ENCODE measurements at places on chromosomes 16 and 17. TPM values are rescaled to one million over a fixed set of nuclear protein-coding genes. Genes with fewer than 3 reads are reported as not detected.

GRCh38 chr17:13353590-13353989, 248.1 kb downstream of the HS3ST3A1 start:
- DNase-seq = no peak
- H3K4me3 ChIP-seq = no peak overlapping the region
- no peaks in the 10 kb centered on the region for H3K36me3 ChIP-seq
- no peak overlapping the region for H3K27ac ChIP-seq

SAMD14 gene
- polyA plus RNA-seq = 5.2 TPM

DNA sequence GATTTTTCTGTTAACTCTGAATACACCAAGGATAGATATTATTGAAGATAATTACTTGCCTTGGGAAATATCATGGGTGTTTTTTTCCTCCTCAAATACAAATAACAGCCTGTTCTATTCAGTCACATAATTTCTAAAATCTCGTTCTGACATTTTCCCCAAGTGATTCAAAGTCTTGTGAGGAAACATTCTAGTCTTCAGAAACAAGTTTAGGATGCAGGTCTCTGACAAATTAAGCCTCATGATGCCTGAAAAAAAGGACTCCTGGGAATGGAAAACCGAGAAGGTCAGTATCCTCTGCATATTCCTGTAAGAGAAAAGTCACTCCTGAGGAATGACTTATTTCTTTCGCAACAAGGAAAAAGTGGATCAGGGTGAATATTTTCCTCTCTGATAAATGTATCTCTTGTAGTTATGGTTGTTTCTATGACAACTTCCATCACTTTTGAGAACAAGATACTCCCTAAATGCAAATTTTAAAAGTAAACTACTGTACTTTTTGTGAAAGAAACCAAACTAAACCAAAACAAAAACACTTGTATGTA, 384.6 kb downstream of the CNTNAP4 start:
- no peak overlapping the region for H3K27ac ChIP-seq
- H3K36me3 ChIP-seq = no peaks in the 10 kb centered on the region
- no peaks in the 10 kb centered on the region for H3K4me1 ChIP-seq
- no peaks in the 10 kb centered on the region for H3K27me3 ChIP-seq
- no peak overlapping the region for H3K4me3 ChIP-seq
- DNase-seq = no peak

TMC8 gene
- 1.00 TPM for polyA plus RNA-seq

KRT34 gene
- polyA plus RNA-seq = not detected

C17orf67 gene
- 0.67 TPM for polyA plus RNA-seq

RFWD3 gene
- 56.9 TPM for polyA plus RNA-seq

- no peaks in the 10 kb centered on the region for H3K27me3 ChIP-seq
- no peak overlapping the region for H3K27ac ChIP-seq
- peaks cover 13% of the 10 kb centered on the region for H3K36me3 ChIP-seq
- H3K4me3 ChIP-seq = no peak overlapping the region
Measured at GRCh38 chr17:65551267-65552040, 10.0 kb downstream of the AXIN2 start.

GRCh38 chr16:56307534-56307873, 116.2 kb downstream of the GNAO1 start:
- no peak overlapping the region for H3K27ac ChIP-seq
- peaks cover 4% of the 10 kb centered on the region for H3K4me1 ChIP-seq
- DNase-seq = no peak

GRCh38 chr16:4461250-4462085, 13.0 kb downstream of the NMRAL1 start:
- H3K4me3 ChIP-seq = no peak overlapping the region
- DNase-seq = peak; percentile 66
- H3K4me1 ChIP-seq = no peaks in the 10 kb centered on the region
- H3K36me3 ChIP-seq = peaks cover 25% of the 10 kb centered on the region

PMFBP1 gene
- 0.32 TPM for polyA plus RNA-seq

- no peak overlapping the region for H3K4me3 ChIP-seq
- no peak for DNase-seq
- H3K27ac ChIP-seq = no peak overlapping the region
- H3K36me3 ChIP-seq = no peaks in the 10 kb centered on the region
Measured at GRCh38 chr16:77705351-77705750, 17.0 kb upstream of the NUDT7 start.

DNA sequence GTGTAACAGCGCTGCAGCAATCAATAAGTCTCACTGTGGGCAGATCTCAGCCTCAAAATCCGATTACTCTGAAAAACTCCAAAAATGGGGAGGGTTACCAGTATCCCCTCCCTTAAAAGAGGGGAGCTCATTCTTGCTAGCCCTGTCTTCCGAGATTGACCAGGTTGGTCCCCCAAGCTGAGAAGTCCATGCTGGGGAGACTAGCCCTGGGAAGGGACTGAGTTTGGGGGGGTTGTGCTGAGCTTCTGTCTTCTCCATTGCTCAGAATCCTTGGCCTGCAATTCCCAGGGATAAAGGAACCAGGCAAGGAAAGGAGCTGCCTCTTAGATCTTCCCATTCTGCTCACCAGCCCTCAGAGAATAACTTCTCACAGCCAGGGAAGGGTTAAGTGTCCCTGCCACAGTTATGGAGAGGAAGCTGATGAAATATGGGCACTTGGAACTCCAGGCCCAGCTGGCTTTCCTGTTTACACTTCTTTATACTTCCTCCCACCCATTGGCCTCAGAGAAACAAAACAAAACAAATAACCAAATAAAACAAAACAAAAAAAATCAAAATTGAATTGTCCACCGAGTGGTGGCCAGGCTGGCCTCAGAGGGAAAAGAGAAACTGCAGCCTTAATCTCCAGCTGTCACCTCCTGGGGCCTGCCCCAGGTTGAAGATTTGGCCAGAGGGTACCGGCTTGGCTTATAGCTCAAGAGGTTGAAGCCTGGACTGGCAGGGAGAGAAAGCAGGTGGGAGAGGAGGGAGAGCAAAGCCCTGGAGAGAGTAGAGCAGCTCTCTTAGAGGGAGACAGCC, 2.6 kb downstream of the HOXB3 start:
- H3K27ac ChIP-seq = no peak overlapping the region
- H3K36me3 ChIP-seq = no peaks in the 10 kb centered on the region
- H3K4me3 ChIP-seq = no peak overlapping the region

FBXW10 gene
- not detected for polyA plus RNA-seq

LRRC37A gene
- 1.1 TPM for polyA plus RNA-seq

DNA sequence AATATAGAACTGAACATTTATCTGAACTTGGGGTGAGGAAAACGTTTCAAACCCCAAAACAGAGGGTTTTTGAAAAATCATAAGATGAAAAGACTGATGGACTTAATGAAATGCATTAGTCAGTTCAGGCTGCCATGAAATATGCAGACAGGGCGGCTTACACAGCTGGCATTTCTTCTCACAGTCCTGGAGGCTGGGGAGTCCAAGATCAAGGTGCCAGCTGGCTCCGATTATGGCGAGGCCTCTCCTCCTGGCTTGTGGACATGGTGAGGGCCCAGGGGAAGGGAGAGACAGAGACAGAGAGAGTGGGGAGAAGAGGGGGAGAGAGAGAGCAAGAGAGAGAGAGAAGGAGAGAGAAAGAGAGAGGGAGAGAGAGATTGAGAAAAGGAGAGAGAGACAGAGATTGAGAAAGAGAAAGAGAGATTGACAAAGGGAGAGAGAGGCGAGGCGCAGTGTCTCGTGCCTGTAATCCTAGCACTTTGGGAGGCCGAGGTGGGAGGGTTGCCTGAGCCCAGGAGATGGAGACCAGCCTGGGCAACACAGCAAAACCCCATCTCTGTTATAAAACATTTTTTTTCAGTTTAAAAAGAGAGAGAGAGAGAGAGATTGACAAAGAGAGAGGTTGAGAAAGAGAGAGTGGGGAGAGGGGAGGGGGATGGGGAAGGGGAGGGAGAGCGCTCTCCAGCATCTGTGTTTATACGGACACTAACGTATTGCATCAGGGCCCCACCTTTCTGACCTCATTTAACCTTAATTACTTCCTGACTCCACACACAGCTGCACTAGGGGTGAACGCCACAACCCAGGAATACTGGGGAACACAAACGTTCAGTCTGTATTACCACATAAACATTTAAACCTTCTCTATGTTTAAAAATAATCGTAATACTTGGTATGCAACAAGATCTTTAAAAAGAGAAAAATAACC, 24.6 kb upstream of the RPH3AL start:
- H3K27ac ChIP-seq = no peak overlapping the region
- no peak overlapping the region for H3K4me3 ChIP-seq
- H3K36me3 ChIP-seq = no peaks in the 10 kb centered on the region
- H3K27me3 ChIP-seq = no peaks in the 10 kb centered on the region
- H3K4me1 ChIP-seq = no peaks in the 10 kb centered on the region

CCDC200 gene
- polyA plus RNA-seq = 0.11 TPM

ZNF750 gene
- polyA plus RNA-seq = 0.02 TPM

DNA sequence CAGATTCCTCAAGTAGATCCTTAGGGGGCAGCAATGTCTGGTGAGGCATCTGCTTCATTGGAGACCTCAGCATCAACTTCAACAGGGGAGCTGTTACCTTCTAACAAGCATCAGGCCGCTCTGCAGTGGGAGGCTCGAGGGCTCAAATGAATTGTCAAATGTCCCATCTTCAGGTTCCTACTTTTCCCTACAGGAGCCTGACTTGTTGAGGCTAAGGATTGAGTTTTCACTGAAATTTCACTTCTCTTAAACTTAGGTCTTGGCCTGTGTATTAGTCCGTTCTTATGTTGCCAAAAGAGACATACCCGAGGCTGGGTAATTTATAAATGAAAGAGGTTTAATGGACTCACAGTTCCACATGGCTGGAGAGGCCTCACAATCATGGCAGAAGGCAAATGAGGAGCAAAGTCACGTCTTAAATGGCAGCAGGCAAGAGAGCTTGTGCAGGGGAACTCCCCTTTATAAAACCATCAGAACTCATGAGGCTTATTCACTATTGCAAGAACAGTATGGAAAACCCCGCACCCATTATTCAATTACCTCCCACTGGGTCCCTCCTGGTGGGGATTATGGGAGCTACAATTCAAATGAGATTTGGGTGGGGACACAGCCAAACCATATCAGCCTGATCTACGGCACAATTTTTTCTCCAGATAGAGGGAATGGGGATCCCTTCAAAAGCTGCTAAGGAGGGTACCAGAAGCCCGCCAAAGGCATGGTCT, 5.1 kb upstream of the CD300LD start:
- H3K4me3 ChIP-seq = no peak overlapping the region
- no peak for DNase-seq
- H3K36me3 ChIP-seq = no peaks in the 10 kb centered on the region
- H3K27me3 ChIP-seq = no peaks in the 10 kb centered on the region

DNA sequence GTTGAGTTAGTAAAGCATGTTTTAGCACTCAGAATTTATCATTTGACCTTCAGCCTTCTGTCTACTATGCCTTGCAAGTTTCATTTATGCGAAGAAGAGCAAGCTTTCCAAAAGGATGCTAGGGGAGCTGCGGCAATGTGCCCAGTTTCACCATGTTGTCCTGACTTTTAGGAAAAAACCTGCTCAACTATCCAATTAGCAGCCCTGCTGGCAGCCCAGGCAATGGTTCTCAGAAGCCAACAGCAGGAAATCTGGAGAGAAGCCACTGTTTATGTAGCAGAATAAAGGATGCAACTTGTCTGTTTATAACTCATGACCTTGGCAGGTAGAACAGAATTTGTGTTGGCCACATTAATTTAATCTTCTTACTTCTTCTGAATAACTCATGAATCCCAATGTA, 230.8 kb downstream of the ABCC12 start:
- H3K27ac ChIP-seq = no peak overlapping the region
- no peaks in the 10 kb centered on the region for H3K4me1 ChIP-seq
- H3K27me3 ChIP-seq = no peaks in the 10 kb centered on the region
- no peaks in the 10 kb centered on the region for H3K36me3 ChIP-seq

EIF5A gene
- 962 TPM for polyA plus RNA-seq

DNA sequence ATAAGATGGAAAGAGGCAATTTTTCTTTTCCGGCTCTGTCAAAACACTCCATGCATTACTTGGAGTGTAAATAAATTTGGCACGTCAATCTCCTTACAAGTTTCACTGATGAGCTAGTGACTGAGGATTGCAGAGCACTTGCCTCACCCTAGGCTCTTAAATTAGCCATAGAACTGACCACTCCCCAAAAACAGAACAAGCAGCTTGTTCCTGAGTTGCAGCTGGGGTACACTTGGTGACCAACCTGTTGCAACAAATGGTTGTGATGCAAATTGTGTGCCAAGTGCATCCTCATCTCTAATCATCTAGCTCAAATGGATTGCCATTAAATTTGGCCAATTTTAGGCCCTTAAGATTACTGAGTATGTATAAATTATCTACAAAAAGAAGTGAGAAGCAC, 67.0 kb downstream of the CACNG1 start:
- H3K36me3 ChIP-seq = peaks cover 5% of the 10 kb centered on the region
- H3K4me1 ChIP-seq = no peaks in the 10 kb centered on the region
- no peak for DNase-seq
- no peak overlapping the region for H3K4me3 ChIP-seq
- H3K27me3 ChIP-seq = no peaks in the 10 kb centered on the region
- H3K27ac ChIP-seq = no peak overlapping the region

- no peaks in the 10 kb centered on the region for H3K36me3 ChIP-seq
- no peaks in the 10 kb centered on the region for H3K27me3 ChIP-seq
- H3K27ac ChIP-seq = no peak overlapping the region
- H3K4me1 ChIP-seq = no peaks in the 10 kb centered on the region
- H3K4me3 ChIP-seq = no peak overlapping the region
Measured at GRCh38 chr17:10394201-10394887, 21.5 kb upstream of the MYH13 start.

C17orf100 gene
- 2.6 TPM for polyA plus RNA-seq

DNA sequence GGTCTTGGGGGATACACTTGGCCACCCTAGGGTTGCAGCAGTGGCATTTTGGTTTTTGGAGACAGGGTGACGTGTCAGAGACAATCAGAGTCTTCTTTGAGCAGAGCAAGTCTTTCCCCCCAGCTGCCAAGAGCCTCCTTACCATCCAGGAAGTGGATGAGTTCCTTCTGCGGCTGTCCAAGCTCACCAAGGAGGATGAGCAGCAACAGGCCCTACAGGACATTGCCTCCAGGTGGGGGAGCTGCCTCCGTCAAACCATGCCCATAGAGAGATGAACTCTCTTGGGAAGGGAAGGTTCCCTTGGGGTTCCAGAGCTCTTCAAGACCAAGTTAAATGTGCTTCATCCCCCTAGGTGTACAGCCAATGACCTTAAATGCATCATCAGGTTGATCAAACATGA, 11.3 kb downstream of the LIG3 start:
- H3K27ac ChIP-seq = no peak overlapping the region
- no peaks in the 10 kb centered on the region for H3K27me3 ChIP-seq
- H3K36me3 ChIP-seq = peaks cover 53% of the 10 kb centered on the region
- H3K4me3 ChIP-seq = no peak overlapping the region
- H3K4me1 ChIP-seq = no peaks in the 10 kb centered on the region

CCDC78 gene
- 7.1 TPM for polyA plus RNA-seq

CD79B gene
- 4.4 TPM for polyA plus RNA-seq

GRCh38 chr16:30894540-30895368, 877 bp upstream of the BCL7C start:
- peaks cover 8% of the 10 kb centered on the region for H3K27me3 ChIP-seq
- H3K4me1 ChIP-seq = peaks cover 11% of the 10 kb centered on the region
- peak overlapping the region; percentile 70 for H3K4me3 ChIP-seq
- no peak for DNase-seq
- no peaks in the 10 kb centered on the region for H3K36me3 ChIP-seq
- no peak overlapping the region for H3K27ac ChIP-seq

KRTAP4-4 gene
- not detected for polyA plus RNA-seq

DNA sequence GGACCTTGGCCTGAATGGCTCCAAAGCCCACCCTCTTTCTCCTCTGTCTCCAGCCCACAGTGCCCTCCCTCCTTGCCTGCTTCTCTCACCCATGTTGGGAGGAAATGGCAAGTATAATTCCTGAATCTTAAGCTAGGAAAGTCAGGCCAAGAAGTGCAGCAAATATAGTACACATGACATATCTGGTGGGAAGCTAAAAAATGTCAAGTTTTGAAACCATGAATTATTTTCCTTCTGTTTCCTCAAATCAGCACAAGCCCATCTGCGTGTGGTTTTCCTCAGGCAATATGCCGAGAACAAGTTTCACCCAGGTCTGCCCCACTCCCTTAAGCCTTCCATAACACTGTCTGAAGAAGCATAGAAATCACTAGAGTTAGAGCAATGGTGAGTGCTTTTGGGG, 502.8 kb upstream of the CDH11 start:
- H3K36me3 ChIP-seq = no peaks in the 10 kb centered on the region
- H3K4me3 ChIP-seq = no peak overlapping the region
- DNase-seq = no peak
- no peaks in the 10 kb centered on the region for H3K4me1 ChIP-seq
- H3K27ac ChIP-seq = no peak overlapping the region

Measured in H1 (cell line).